ENCODE measurements at places on chromosomes 7 and 10. TPM values are rescaled to one million over a fixed set of nuclear protein-coding genes. Genes with fewer than 3 reads are reported as not detected.

GRCh38 chr7:81284576-81284975, 365.7 kb upstream of the SEMA3C start:
- peak; percentile 76 for DNase-seq

- DNase-seq: peak; percentile 7
Observed at GRCh38 chr7:110317541-110318265, 773.2 kb upstream of the LRRN3 start.

The PTPRN2 gene
- not detected for total RNA-seq

The H2AZ2 gene
- total RNA-seq: 118 TPM

The FKBP6 gene
- not detected for total RNA-seq

Data from fibroblast of villous mesenchyme (primary cell).